Coronary artery (tissue), 2 donors: ENCODE measurements at places on chromosomes 11 and 22.

- no peak for DNase-seq
These were observed 4.5 kb downstream of the MPPED2 start for GRCh38 chr11:30581675-30582074.

DNA sequence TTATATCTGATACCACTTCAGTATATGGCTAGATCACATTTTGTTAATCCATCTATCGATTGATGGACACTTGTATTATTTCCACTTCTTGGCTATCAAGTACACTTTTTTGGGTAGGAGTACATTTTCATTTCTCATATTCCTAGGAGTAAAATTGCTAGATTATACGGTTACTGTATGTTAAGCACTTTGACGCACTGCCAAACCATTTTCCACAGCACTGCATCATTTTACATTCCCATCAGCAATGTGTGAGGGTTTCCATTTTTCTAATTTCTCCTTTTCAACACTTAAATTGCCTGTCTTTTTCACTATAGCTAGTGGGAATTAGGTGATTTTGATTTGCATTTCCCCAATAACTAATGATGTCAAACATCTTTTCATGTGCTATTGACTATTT, 179.3 kb upstream of the B3GAT1 start:
- DNase-seq, result no peak

- no peak for DNase-seq
These were observed 41.7 kb downstream of the MOB2 start for GRCh38 chr11:1444823-1445422.

GRCh38 chr22:44548981-44549380, 50.9 kb upstream of the RTL6 start:
- no peak for DNase-seq

- DNase-seq, result no peak
These were observed 2.0 kb downstream of the SBF2 start for GRCh38 chr11:10291801-10292638.

DNA sequence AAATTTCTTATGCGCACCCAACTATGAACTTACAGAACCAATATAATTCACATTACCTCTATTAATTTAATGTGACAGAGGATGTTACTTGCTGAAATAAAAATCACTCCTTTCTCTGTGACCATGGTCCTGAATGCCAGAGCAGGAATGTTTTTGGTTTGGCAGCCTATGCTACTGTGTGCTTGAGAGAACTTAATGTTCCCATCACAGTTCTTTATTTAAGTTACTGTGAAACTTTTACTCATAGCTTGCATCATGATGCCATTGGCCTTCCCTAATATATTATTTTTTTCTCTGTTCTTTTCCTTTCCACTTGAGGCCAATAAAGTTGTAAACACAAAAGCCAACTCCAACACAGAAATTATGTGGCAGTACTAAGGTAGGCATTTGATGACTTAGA, 142.2 kb downstream of the FAM76B start:
- no peak for DNase-seq

DNA sequence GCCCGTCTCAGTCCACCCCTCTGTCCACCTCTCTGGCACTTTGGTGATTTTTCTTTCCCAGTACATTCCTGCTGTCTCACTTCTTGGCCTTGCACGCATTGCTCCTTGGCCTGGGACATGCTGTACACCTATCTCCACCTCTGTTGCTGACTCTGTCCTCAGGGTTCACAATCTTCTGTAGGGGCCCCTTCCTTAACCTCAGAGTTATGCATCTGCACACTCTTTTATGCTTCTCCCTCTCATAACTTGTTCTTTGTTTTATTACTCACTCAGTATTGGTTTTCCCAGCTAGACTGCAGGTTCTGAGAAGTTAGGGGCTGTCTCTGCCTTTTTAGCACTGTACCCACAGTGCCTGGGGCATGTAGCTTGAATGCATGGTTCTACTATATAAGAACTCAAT, 139.1 kb upstream of the MTMR2 start:
- no peak for DNase-seq

DNA sequence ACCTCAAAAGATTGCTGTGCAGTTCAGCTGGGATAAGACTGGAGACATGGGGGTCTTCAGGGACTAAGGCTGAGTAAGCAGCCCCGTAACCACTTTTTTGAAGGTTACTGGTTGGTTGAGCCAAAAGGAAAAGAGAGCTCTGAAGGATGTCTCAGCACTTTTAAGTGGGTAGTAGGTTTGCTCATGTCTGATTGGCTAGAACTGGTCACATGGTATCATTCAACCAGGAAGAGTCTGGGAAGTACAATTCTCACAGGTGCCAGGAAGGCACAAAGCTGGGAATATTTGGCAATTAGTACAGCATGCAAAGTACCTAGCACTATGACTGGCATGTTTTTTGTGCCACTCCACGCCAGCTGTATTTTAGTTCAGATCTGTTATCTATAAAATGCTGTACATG, 58.1 kb downstream of the SNX19 start:
- no peak for DNase-seq

DNA sequence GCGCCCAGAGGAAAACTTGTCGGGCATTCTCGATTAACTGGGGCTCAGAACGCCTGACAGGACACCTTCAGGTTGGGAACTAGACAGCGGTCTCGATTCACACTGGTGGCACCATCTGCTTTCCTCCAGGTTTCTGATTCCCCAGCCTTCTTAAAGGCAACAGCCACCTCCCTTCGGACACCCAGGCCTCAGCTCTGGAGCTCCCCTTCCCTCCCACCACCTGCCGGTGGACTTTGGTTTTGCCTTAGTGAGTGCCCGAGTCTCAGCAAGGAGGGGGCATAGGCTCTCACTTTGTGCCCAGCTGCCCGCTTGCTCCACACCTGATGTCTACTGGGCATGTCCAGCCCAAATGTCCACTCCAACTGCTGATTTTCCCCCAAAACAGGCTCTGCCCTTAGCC, 110.4 kb upstream of the PARVA start:
- DNase-seq, result no peak

- DNase-seq, result no peak
These were observed 449.3 kb downstream of the OPCML start for GRCh38 chr11:133082841-133083488.

DNA sequence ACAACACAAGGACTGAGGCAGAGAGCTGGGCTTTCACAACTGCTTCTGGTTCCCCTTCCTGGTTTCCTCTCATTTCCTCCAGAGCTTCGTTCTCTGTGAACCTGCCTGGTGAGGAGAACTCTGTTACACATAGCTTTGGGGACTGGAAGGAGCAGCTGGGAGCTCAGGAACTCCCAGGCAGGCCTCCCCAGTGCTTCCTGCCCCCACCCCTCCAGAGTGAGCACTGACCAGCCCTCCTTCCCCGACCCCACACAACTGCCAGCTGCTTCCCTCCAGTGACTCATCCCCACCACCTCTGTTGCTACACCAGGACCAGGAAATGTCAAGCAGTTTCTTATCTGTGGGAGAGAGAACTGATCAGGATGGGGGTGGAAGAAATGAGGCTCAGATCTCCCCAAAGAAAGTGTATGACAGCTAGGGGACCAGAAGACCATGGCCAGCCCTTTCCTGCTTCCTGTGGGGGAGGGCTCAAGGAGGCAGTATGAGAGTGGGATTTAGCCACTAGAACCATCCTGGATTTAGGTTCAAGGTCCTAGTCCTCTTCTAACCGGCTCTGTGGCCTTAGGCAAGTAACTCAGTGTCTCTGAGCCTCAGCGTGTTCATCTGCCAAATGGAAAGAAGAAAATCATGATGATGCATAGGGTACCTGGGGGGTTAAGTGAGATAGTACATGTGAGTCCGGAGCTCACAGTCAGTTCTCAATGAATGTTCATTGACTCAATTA, 4.5 kb upstream of the TP53I11 start:
- no peak for DNase-seq

- DNase-seq, result no peak
These were observed 2.7 kb downstream of the UQCR10 start for GRCh38 chr22:29769723-29770321.

- DNase-seq, result no peak
These were observed 96.3 kb downstream of the C11orf65 start for GRCh38 chr11:108370990-108371389.

DNA sequence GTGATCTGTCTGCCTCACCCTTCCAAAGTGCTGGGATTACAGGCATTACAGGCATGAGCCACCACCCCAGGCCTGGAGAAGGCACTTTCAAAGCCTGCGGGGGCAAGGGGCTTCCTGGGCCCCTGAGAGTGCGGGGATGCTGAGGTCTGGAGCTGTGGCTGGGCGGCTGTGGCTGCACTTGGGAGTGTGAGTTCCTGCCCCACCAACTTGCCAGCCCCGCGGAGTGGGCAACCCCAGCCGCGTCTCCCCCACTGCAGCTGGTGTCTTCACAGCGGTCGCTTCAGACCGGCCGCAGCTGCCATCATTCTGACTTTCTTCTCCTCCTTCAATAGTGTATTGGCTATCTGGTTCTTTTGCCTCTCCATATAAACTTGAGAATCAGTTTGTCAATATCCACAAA, 10.7 kb upstream of the MAP6 start:
- DNase-seq, result no peak

GRCh38 chr11:83007909-83008580, 63.7 kb downstream of the RAB30 start:
- DNase-seq, result no peak

DNA sequence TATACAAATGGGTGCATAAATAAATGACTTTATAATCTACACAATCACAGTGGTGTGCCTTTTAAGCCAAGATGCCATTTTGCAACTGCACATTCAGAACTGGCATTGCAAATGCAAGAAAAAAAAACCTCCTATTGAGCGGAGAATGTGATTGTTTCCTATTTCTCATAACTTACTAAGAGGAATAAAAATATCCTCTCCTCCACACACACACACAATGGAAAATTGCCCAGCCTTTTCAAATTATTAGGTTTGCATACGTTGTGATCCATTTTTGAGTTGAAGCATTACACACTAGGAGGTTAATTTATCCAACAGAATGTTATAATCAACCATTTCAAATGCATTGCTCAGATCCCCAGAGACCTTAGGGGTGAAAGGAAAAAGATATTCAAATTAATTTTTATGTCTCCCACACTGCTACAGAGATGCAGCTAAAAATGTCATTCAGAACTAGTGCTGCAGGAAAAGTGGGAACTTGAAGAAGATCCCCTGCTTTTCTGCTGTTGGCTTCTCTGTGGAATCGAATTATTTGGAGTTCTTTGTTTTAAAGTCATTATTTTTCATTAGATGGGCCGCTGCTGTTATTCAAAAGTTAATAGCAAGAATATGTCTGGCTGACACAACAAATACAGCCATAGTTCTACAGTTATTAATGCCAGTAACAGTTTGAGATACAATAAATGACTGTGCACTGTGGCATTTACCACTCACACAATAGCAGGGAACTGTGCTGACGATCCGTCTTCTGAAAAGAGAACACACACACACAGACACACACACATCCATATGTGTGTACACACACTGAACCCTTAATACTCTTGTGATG, 299.9 kb upstream of the ANO5 start:
- DNase-seq, result no peak

DNA sequence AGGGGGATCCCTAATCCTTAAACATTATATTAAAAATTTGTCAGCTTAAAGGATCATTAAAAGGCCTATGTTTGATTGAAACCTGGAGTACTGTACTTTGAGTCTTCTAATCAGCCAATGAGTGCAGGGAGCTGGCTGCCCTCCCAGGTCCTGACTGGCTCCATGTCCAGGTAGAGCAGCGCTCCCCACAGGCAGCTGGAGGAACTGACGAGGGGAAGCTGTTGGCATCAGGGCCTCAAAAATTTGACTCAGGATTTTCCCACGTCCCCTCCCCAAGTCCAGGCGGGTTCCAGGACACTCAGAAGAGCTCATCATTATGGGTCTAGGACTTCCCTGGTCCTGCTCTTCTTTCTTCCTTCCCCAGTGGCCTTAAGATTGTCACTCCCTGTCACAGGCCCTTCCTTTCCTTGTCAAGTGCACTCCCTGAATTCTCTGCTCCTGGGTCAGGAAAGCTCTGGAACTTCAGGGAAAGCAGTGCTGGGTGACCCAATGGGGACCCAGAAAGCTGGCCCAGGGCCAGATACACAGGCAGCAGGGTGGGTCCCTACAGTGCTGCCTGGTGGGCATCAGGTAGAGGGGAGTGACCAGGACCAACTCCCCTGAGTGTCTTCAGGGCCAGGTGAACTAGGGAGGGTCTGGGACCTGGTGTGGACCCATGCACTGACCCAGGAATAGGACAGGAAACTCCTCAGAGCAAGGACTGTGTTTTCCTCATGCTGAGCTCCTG, 65.5 kb downstream of the GGTLC2 start:
- peak; percentile 35 for DNase-seq

DNA sequence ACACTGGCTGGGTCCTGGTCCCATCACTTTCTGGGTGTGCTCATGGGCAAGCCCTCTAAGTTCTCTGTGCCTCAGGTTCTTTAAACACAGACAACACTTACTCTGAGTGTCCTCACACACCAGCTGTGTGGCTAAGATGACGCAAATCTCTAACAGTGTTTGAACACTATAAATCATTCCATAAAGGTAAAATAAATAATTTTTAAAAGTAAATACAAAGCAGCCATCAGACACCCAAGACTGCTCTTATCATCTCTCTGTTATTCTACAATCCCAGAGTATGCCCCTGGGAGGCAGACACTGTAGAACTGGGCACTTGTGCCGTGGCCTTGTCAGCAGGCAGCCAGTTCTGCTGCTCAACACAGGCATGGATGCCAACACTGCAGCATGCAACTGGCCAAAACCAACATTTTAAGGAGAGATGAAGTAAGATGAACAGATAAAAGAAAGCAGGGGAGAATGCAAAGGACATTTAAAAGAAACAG, 56.8 kb downstream of the RPL27A start:
- peak; percentile 26 for DNase-seq

GRCh38 chr11:69263736-69264052, 30.3 kb upstream of the MYEOV start:
- DNase-seq, result no peak

DNA sequence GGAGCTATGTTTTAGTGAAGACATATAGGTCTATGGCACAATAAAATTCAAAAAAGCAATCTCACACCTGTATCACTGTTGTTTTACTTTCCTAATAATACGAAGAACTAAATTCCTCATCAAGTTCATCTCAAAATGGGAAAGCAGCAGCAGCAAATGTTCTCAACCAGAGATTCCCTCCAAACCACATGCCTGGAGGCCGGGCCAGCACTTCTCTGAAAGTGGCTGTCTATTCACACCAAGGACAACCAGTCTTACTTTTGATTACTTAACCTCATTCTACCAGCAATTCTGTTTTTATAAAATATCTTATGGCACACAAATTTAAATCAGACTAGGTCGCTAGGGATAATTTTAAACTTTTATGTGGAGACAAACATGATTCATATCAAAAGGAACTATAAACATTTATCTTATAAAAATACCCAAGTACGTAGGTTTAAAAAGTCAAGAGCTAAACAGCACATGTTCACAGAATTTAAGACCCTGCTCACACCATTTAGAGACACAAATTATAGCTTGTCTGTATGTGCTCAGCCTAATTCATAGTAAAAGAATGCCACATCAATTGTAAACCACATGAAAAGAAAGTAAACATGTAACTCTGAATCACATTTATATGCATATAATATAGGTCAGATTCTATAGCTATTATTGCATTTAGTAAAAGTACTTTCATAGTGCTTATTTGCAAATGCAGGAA, 46.1 kb downstream of the RRAS2 start:
- DNase-seq, result no peak

- DNase-seq, result no peak
These were observed 56.1 kb downstream of the MYEOV start for GRCh38 chr11:69350040-69350439.

GRCh38 chr11:1235306-1235900, 12.5 kb downstream of the MUC5B start:
- DNase-seq, result no peak

GRCh38 chr11:76316726-76317125, 64.2 kb downstream of the THAP12 start:
- no peak for DNase-seq
